Neural crest cell (in vitro differentiated cells): ENCODE measurements at places on chromosomes 1 and 21. TPM values are rescaled to one million over a fixed set of nuclear protein-coding genes. Genes with fewer than 3 reads are reported as not detected.

Gene KRTAP7-1
- not detected in 2 replicates for total RNA-seq

- peak; percentile 8 for DNase-seq
These were observed at the start of gene B3GALT2 for GRCh38 chr1:193185901-193186731. TSS of gene B3GALT2 (minus strand) at chr1:193186613. CDS start at chr1:193181562, 5,051 bp downstream.

Gene DUSP23
- 13.5 TPM in 2 replicates for total RNA-seq

- no peak for DNase-seq
These were observed 556.2 kb upstream of the TMPRSS15 start for GRCh38 chr21:18959817-18960216.

- DNase-seq, result no peak
These were observed 312.9 kb downstream of the NFIA start for GRCh38 chr1:61395146-61395800.

DNA sequence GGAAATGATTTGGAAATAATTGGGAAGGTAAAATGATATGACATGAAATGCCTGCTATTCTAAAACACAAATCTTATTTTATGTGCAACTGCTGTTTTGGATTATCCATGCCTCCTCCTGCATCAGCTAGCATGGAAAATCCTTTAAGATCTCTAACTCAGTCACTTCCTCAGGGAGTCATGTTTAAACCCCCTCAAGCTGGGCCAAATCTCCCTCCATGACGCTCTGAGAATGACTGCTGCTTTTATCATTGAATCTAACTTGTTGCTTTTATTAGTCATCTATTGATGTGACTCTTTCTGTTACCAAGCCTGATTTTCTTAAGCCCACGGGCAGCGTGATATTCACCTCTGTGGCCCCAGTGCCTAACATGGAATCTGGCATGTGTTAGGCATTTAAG is 324.8 kb downstream of the DISC1 start:
- no peak for DNase-seq

GRCh38 chr1:28860332-28861073 is 48.5 kb downstream of the OPRD1 start:
- DNase-seq, result no peak

GRCh38 chr1:178096421-178096820 is 2.5 kb downstream of the RASAL2 start:
- no peak for DNase-seq

DNA sequence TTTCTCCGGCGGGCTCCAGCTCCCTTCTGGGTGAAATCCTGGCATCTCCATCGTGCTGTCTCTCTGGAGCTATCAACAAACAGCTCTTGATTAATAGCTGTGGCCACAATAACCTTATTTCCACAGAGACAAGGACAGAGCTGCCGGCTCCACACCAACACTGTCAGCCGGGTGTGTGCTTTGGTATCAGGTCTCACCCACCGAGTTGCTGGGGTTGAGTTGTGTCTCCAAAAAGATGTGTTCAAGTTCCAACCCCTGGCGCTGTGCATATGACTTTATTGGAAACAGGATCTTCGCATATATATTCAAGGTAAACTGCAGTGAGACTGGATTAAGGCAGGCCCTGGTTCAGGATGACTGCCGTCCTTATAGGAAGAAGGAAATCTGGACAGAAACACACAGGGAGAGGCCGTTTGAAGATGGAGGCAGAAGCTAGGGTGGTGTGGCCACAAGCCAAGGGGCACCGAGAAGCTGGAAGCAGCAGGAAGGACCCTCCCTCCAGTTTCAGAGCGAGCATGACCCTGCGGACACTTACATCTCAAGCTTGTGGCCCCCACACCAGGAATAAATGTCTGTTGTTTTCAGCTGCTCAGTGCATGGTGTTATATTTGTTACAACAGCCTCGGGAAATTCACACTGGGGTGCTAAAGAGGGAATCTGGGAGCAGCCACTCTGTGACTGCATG is 88.4 kb upstream of the TMPRSS2 start:
- no peak for DNase-seq

Gene RHEX
- total RNA-seq, result 0.48 and 0.93 TPM in 2 replicates

DNA sequence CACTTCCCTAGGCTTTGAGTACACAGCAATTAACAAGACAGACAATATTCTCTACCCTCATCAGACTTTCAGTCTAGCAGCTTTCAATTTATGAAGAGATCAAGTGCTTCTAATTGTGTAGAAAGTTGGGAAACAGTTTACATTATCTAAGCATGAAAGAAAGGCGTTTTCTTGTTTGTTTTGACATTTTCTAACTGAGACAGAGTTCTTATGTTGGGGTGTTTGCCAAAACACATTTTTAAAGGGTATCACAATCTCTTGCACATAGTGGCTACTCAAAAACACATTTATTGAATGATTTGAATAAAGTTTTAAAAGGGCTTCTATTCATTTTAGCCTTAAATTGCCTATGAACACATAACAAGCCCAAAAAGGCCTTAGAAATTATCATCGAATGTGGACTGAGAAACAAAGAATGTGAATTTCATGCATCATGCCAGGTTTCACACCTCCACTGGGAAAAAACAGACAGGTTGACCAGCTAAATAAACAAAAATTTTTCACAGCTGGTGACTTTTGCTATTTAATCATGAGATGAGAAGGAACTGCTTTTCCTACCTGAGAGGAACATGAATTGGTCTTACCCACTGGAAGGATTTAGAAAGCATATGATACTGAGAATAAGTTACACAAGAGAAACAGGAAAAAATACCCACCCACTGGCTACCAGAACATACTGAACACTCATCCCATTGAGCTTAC is 394.5 kb upstream of the PKN2 start:
- no peak for DNase-seq

Gene LMOD1
- total RNA-seq, result 0.19 and 0.39 TPM in 2 replicates

DNA sequence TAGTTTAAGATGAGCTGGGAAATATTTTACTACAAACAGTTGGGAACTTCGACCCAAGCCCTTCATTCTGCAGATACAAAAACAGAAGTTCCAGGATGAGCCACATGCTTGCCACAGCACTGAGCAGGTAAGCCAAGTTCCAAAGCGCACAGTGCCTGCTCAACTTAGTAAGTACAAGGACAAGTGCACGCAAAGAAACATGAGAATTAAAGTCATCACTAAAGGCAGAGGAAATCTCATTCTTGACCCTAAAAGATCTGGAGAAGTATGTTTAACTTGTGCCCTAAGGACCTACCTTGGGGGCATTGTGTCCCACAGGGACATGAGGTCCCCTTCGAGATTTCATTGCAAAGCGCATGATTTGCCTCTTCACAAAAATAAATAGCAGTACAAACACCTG is 1.2 kb upstream of the UBAP2L start:
- DNase-seq, result no peak

DNA sequence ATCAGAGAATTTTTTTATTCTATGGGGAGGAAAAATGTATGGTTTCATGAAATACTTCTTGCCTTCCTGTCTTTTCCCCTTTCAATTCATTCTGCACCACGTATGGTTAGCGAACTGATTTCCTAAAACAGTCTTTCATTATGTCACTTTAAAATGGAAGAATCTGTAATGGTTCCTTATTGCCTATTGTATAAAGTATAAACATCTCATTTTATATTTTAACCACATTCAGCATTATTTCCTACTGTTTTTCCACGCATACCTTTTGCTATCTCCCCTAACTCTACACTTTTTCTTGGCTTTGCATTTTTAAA is 232.3 kb upstream of the B3GALT2 start:
- DNase-seq, result no peak
